ENCODE measurements at places on chromosomes 6 and 20. TPM values are rescaled to one million over a fixed set of nuclear protein-coding genes. Genes with fewer than 3 reads are reported as not detected.

GRCh38 chr6:111644893-111645430, 39.3 kb upstream of the TRAF3IP2 start:
- DNase-seq, result no peak

The KHDC1L gene
- total RNA-seq, result not detected

- peak; percentile 66 for DNase-seq
These were observed 300.4 kb downstream of the LRFN2 start for GRCh38 chr6:40286721-40287120.

- DNase-seq, result no peak
These were observed 112.6 kb downstream of the FRK start for GRCh38 chr6:115947966-115948541.

GRCh38 chr20:40572251-40572650, 116.8 kb downstream of the MAFB start:
- no peak for DNase-seq

DNA sequence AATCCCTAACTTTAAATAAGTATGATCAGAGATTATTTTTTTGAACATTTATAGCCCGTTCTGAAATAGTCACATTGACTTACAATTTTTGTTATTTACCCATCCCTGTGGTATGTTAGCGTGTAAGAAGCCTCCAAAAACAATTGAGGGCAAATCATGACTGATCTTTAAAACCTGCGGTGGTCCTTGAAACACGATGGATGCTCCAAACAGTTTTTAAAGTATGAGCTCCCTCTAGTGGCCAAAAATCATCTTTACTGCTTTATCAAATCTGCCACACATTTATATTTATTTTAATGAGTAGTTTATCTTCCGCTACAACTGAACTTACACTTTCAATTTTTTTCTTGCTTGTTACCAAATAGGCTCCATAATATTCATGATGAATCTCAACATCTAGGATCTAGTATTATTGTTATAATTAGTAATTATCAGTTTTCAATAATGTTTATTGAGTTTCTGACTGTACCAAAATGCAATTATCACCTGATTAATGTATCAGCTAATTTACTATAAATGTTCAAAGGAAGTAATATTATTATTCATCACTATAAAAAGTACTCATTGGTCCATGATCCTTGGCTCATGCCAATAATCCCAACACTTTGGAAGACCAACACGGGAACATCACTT, 52.2 kb downstream of the MARCKS start:
- DNase-seq, result peak; percentile 89

DNA sequence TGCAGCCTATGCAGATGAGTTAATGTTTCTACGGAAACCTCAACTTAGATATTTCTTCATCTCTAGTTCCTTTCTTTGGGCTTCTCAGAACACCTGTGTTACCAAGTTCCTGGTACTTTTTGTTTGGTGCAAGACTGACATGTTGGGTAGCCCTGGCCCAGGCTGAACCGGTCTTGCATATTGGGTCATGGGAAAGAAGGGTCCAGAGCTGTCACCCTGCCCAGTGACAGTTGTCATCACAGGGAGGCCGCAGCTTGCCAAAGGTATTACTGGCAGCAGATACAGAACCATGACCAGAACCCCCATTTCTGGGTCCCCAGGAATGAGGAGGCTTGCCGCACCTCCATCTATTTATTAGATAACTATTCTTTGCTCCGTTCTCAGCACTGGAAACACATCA, 40.2 kb downstream of the PDYN start:
- no peak for DNase-seq

DNA sequence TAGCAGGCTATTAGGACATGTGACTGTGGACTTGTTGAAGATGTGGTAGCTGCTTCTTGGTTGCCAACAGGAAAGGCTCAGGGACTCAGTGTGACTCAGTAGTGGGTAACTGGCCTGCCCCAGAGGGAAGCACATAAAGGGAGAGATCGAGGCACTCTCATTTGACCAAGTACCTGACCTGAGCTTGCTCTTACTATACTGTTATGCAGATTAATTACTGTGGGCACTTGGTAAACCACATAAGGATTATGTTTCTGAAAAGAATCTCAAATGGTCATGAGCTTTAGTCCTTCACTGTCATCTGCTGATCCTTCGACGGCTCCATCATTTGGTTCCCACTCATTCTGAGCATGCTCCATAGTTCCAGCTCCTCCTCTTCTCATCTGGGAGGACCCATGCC, 48.2 kb upstream of the RPL7L1 start:
- no peak for DNase-seq

DNA sequence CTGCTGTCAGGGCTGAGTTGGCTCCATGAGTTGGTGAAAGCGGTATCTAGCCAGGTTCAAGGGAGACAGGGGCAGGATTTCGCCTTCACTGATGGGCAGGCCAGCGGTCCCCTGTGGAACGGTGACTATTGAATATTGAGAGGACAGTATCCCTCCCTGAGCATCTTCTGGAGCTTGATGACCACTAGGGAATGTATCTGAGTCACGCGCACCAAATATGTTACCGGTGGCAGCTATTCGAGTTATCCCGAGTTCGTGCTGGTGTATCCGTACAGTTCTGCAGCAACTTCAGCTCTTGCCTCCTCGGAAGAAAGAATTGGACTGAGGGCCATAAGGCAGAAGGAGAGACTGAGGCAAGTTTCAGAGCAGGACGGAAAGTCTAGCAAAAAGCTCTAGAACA, 24.8 kb downstream of the MTHFD1L start:
- DNase-seq, result no peak

The MOCS1 gene
- 28.1 TPM for total RNA-seq

DNA sequence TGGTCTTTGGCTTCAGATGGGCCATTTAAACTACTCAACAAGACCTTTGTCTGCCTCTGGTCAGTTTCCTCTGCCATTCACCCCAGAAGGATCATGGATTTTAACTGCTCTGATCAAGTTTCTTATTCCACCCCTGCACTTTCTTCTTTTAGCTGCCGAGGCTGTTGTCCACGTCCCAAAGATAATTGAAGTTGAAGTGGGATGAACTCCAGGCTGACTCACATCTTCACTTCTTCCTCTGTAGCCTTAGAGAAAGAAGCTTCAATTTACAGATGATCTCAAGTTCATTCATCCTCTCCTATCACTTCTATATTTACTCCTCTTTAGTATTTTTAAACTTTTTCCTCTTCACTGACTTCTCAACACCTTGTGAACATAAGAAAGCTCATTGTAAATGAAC, 651.6 kb downstream of the UTRN start:
- DNase-seq, result no peak

GRCh38 chr6:91659891-91660290, 1073.0 kb upstream of the MAP3K7 start:
- DNase-seq, result no peak
